ENCODE measurements at places on chromosomes 7 and 10.

- no peak for DNase-seq
Measured at GRCh38 chr10:132844069-132844809, 58.3 kb upstream of the NKX6-2 start.

DNA sequence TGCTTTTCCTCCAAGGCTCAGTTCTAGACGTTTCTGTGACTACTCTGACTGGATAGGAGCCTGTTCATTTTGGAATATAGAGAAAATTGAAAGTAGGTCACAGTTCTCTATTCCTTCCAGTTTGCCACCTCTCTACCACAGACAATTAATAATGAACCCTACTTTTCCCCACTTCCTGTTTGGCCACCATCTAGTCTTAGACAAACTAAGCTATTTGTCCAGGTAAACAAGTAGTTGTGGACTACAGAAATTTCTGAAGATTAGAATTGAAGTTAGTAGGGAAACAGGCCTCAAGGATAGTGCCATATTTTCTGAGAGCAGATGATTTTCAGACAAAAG, 87.0 kb downstream of the AUTS2 start:
- DNase-seq, result no peak

- no peak for DNase-seq
Measured at GRCh38 chr10:86362129-86362527, 4.5 kb downstream of the GRID1 start.

DNA sequence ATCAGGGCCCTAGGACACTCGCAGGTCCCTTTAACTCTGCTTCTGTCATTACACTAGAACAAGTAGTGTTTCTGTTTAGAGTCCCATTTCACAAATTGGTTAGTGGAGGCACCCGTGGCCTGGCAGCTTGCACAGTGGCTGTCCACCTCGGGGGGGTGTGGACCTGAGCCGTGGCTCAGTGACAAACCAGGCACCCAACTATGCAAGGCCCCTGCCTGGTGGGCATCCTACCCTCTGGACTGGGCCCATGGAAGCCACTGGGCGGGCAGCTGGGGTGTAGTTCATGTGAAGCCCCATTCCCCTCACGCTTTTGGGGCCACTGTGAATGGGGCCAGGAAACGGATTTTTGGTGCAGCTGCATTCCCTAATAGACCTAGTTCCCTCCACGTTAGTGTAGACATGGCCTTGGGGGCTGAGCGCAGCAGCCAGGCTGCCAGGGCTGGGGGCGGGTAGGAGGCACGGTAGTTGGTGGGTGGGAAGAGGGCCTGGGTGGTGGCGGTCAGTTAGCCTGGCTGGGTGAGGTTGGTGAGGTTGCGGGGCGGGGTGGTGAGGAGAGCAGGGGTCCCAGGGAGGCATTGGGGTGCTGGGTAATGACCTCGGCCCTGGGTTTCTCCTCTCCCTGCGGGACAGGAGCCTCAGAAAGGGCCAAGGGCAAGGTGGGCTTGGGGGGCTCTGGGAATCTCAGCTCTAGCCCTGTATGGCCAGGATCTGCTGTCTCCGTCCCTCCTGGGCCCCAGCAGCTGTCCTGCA, 18.7 kb downstream of the ZNF316 start:
- DNase-seq, result no peak

- no peak for DNase-seq
Measured at GRCh38 chr7:82559193-82559805, 115.7 kb upstream of the CACNA2D1 start.

DNA sequence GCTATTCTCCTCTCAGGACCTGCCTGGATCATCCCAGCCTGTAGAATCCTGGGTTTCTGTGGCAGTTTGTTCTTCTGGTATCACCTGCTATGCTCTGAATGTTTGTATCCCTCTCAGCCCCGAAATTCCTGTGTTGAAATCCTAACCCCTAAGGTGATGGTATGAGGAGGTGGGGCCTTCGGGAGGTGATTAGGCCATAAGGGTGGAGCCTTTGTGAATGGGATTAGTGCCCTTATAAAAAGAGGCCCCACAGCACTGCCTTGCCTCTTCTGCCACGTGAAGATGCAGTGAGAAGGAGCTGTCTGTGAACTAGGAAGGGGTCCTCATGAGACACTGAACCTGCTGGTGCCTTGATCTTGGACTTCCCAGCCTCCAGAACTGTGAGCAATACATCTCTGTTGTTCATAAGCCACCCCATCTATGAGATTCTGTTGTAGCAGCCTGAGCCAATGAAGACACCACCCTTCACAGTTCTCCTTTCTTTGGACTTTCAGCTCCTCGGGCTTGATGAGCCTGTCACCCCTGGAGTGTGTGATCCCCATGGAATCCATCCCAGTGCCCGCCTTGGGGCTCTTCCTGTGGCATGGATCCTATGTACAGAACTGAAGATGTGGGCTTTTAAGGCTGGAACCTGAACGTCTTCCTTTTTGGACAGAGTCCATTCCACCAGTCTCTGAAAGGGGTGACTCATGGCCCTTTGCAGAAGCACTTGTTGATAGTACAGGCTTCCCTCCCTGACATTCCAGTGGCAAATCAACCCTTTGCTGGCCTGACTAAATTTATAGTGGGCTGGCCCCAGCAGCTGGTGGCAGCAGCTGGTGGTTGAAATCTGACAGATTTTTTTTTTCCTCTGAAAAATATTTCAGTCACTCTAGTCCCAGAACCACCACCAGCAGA, 138.0 kb downstream of the TACC2 start:
- no peak for DNase-seq

DNA sequence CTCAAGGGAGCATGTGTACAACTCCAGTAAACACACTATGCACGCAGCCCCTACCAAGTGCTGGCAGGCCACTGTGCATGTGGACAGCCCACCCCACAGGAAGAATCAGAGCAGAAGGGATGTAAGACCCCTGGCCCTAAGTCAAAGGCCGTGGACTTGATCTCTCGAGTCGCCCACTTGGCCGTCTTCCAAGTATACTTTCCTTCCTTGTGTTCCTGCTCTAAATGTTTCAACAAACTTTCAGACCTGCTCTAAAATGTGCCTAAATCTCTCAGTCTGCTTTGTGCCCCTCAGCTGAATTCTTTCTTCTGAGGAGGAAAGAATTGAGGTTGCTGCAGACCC, 21.1 kb upstream of the NOM1 start:
- no peak for DNase-seq

GRCh38 chr10:84613336-84614021, 285.1 kb downstream of the CCSER2 start:
- no peak for DNase-seq

- DNase-seq, result no peak
Measured at GRCh38 chr7:148290538-148290937, 300.0 kb upstream of the C7orf33 start.

DNA sequence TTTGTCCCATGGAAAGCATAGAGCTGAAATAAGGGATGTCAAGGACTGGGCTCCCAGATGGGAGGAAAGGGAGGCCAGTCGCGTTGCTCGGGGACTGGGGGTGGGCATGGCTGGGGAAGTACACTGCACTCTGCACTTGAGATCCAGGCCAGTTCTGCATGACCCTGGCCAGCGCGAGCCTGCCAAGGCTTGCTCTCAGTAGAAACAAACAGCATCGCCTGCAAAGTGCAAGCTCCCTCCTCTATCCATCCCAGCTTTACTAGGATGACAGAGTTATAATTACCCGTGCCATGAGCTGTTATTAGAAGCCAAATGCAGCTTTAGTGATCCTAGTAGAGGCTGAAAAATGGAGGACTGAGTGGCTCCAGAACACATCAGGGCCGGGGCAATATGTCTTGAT, 43.9 kb upstream of the PDCD4 start:
- no peak for DNase-seq

DNA sequence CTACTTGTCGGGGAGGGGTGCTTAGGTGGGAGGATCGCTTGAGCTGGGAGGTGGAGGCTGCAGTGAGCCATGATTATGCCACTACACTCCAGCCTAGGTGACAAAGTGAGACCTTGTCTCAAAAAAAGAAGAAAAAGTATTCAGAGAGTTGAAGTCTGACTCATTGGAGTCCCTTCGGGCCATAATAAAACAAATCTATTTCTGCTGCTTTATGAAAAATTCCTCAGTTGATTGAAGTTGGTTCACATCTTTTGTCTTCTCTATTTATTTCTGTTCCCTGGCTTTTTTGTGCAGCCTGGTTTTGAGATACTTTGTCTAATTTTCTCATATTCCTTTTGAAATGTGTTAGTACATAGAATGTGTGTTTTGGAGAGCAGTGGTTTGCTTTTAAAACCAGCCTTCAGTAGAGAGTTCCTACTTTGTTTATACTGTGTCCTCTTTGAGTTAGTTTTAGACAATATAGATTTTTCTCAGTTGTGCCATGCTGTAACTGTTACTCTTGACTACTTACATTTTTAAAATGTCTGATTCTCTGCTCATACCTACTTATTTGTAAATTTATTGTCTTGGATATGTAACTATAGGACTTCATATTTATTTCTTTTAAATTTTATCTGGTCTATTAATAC, 36.7 kb downstream of the LUC7L2 start:
- no peak for DNase-seq

DNA sequence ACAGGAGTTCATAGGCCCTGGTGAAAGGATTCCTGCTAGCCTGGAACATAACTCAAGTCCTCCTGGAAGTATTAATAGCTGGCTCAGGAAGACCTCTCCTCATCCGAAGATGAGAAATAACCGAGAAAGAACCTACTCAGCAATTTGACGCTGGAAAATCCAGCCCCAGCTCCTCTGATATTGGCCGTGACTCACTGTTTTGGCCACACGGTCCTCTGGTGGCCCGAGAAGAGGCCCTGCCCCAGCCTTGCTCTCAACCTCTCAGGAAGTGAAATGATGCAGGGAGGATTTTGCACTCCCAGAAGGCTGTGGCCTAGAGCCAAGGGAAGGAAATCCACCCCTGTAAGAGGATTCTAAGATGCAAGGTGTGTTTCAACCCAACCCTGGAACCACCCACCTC, 121.6 kb downstream of the MTPAP start:
- no peak for DNase-seq

- peak; percentile 12 for DNase-seq
Measured at GRCh38 chr10:13271552-13272163, 28.2 kb downstream of the PHYH start.

- DNase-seq, result no peak
Measured at GRCh38 chr10:31132681-31133244, 101.1 kb upstream of the ZNF438 start.

- no peak for DNase-seq
Measured at GRCh38 chr7:49174396-49174795, 250.0 kb downstream of the CDC14C start.

All from stimulated activated CD8-positive, alpha-beta memory T cell treated with anti-CD3 and anti-CD28 coated beads, Interleukin-15, amount 100 ng/mL, for 48 hours (primary cell).